Activated CD8-positive, alpha-beta memory T cell treated with anti-CD3 and anti-CD28 coated beads, Interleukin-2, amount 50 U/mL, for 48 hours (primary cell): ENCODE measurements at places on chromosomes 7 and 10.

DNA sequence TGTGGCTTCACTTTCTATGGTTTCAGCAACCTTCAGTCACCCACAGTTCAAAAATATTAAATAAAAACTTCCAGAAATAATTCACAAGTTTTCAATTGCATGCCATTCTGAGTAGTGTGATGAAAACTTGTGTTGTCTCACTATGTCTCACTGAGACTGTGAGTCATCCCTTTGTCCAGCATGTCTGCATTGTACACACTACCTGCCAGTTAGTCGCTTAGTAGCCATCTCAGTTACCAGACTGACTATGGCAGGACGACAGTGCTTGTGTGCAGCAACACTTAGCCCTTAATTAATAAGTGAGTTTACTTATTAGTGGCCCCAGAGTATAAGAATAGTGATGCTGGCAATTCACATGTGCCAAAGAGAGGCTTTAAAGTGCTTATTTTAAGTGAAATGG, 22.5 kb downstream of the CCDC186 start:
- DNase-seq: no peak

GRCh38 chr10:11298116-11298515, 280.4 kb downstream of the CELF2 start:
- DNase-seq: peak; percentile 37

GRCh38 chr10:25811052-25811685, 122.9 kb upstream of the MYO3A start:
- DNase-seq: no peak

GRCh38 chr7:155665957-155666287, 21.5 kb downstream of the RBM33 start:
- DNase-seq: no peak

DNA sequence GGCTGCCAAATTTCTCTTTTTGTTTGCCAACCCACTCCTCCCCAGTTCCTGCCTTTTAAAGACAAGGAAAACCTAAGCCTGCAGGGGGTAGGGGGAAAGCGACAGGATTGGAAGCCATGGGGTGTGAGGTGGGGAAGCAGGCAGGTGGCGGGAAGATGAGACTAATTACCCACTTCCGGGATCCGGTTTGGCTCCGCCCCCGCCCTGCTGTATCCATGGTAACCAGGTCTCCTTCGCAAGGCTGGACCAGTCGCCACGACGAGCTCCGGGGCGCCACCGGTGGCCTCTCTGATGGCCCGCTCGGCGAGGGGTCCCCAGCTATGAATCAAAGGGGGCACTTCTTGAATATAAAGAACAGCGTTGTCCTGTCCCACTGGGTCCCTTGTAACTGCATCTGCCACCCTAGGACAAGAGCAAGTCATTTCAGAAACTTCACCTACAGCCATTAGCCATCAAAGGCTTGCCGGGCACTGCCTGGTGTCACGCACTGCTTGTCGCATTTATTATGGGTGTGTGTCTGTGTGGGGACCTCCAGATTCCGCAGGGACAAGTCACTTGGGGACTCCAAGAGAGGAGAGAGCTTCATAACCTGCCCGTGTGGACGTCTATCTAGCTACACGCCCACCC, 55.4 kb upstream of the LMTK2 start:
- peak; percentile 82 for DNase-seq

GRCh38 chr10:60611291-60611747, 167.0 kb upstream of the CDK1 start:
- no peak for DNase-seq

GRCh38 chr10:36801660-36802059, 323.7 kb upstream of the ANKRD30A start:
- no peak for DNase-seq

- no peak for DNase-seq
Measured at GRCh38 chr10:29615195-29615594, 19.6 kb downstream of the SVIL start.

GRCh38 chr10:133359554-133359971, 1.7 kb upstream of the FUOM start:
- DNase-seq: no peak

DNA sequence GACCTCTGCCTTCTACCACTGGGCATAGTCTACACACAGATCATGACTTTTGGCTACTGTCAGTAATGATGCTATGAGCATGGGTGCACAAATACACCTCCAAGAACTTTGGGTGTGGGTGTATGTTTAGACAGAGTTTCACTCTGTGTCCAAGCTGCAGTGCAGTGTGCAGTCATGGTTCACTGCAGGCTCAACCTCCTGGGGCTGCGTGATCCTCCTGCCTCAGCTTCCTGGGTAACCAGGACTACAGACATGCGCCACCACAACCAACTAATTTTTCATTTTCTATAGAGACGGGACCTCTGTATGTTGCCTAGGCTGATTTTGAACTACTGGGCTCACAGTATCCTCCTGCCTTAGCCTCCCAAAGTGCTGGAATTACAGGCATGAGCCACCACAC, 194.4 kb downstream of the NSUN6 start:
- no peak for DNase-seq

- DNase-seq: no peak
Measured at GRCh38 chr7:150909200-150909995, 57.1 kb downstream of the AOC1 start.

GRCh38 chr7:128361411-128362379, at the start of gene PRRT4:
Gene PRRT4 (minus strand): TSS chr7:128361690.
- peak; percentile 63 for DNase-seq

DNA sequence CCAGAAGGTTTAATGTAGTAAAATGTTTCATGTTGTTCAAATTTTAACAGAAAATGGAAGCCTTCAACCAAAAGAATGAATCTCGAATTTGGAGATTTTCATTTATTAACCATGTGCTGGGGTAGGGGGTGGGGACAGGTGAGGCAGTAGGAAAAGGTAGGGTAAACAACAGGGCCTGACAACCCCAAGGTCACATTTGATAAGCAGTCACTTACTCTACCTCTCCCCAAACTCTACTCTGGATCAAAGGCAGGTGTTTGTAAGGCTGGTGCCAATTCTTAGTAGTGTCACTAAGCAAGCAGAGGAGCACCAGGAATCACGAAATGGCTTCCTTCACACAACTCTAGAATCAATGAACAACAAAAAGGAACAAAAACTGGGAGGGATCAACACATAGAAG, 138.0 kb downstream of the ZFAND4 start:
- no peak for DNase-seq

- no peak for DNase-seq
Measured at GRCh38 chr10:107966826-107967225, 802.3 kb upstream of the SORCS1 start.

- DNase-seq: no peak
Measured at GRCh38 chr10:79460687-79461086, 15.3 kb upstream of the ZCCHC24 start.

GRCh38 chr10:100186253-100187212, 704 bp upstream of the ERLIN1 start:
- peak; percentile 62 for DNase-seq

DNA sequence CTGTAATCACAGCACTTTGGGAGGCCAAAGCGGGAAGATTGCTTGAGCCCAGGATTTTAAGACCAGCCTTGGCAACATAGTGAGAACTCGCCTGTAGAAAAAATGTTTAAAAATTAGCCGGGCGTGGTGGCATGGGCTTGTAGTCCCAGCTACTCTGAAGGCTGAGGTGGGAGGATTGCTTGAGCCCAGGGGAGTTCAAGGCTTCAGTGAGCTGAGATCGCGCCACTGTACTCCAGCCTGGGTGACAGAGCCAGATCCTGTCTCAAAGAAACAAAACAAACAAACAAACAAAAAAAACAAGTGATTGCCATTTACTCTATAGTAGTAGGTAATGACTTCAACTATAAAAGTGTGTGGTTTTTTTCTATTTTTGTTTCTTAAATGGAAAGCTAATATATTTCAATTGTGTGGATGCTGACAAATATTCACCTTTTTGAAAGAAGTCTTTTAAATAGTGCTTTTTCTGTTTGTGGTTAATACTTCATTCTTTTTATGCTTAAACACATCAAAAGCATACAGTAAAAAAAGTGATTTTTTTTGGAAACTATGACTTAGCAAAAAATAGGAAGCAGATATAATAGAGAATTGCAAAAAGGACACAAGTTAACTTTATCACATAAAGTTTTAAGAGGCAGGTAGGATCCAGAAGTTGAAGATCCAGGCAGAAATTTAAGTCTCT, 48.4 kb downstream of the ZNF277 start:
- no peak for DNase-seq

DNA sequence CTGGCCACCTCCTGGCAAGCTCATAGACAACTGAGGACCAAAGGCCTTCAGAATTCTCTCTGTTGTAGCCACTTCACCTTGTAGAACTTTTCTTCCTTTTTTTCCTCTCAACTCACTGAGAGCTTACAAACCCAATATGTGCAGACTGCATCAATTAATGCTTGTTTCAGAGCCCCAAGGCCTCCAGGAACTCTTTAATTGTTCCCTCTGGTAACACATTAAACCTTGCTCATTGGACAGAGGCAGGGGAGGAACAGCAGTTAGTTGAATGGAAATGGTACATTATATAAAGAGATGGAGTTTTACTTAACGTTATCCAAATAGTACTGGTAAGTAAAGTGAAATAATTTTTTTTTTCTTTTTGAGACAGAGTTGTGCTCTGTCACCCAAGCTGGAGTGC, 25.2 kb downstream of the STMP1 start:
- no peak for DNase-seq

GRCh38 chr10:58237014-58237834, 30.5 kb downstream of the IPMK start:
- no peak for DNase-seq

DNA sequence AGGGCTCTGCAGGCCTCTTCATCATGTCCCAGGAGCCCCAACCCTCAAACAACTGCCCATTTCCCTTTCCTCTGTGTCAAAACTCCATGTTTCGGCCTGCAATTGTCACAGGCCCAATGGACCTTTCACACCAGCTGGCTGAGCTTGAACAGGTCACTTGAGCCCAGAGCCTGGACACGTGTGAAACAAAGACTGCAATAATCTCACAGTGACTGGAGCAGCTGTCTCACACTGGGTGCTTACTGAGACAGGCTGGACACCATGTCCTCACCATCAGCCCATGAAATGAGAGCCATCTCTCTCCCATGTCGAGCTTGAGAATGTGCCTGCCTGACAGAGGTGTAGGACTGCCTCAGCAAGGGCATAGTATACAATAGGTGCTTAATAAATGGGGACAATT, 19.5 kb upstream of the EIF5AL1 start:
- DNase-seq: no peak

DNA sequence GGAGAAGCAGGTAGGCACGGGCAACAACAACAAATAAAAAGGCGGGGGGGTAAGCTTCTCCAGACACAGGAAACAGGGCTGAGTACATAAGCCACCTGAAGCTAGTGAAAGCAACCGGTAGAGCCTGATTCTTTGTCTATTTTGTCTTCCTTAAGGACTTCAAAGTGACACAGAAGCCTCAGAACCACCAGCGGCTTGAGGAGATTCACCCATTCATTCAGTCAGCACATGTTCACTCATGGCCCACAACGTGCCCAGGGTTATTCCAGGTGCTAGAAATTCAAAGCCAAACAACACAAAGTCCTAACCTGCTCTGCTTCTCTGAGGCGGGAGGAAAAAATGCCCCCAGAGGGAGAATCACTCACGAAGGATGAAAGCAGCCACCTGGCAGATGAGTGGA, 69.3 kb upstream of the C7orf33 start:
- no peak for DNase-seq

DNA sequence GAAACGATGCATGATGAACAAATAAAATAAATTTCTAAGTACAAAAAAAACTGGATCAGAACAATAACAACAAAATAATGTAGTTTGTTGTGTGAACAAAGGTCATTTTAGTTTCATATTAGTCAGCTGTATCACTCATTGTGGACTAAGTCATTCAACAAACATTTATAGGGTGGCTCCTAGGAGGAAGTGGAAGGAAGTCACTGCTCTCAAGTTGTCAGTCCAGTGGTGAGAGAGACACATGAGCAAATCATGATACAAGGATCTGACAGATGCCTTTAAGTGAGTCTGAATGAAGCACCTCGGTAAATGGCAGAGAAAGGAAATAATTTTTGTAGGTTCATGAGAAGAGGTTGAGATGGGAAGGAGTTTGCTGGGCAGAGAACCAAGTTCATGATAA, 56.8 kb downstream of the EPDR1 start:
- DNase-seq: no peak

GRCh38 chr7:80334908-80335307, 177.0 kb downstream of the GNAT3 start:
- DNase-seq: no peak

- DNase-seq: no peak
Measured at GRCh38 chr10:113853578-113854012, 287 bp downstream of the DCLRE1A start.

DNA sequence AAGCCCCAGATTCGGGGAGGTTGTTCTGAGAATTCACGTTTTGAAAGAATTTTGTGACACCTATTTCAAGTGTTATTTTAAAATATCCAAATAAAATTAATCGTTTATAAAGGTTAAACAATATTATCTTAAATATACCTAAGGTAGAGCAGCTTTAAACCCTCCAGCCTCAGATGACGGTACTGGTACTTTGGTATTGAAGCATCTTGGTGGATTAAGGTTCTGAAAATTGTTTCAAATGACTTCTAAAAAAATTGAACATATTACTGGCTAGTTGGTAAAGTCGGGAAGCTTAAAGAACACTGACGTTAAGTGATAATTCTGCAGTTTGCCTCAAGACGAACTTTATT, 392 bp upstream of the HUS1 start:
- no peak for DNase-seq

GRCh38 chr7:90727412-90727811, 131.3 kb downstream of the CDK14 start:
- DNase-seq: no peak

DNA sequence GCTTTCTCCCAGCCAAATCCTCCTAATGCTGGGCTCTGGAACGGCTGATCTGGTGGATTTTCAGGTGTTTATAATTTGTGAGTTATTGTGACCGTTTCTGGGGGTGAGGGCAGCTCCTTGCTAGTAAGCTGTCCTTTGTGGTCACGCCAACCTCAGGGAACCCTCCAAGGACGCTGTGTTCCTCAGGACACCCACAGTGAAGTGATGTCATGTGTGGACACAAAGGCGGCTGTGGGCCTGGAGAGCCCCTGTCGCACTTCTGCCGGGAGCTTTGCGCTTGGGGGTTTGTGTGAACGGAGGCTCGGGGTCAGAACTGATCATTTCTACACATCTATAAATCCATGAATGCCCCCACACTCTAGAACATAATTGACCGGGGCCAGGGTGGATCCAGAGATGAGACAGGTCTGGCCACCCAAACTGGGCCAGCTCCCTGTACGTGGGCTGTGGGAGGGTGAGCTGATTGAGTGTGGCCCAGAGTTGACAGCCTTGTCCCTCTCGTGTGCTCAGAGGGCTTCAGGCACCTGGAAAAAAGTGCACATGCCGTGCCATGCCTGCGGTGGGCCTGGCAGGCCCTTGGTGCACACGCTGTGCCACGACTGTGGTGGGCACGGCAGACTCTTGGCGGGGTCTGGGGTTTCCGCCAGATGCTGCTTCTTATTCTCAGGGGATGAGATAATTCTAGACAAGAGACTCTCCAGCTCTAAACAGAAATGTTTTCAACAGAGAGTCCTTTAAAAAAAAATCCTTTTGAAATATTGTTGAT, 130.2 kb downstream of the VIPR2 start:
- no peak for DNase-seq
